ENCODE measurements at places on chromosomes 6 and 20.

- DNase-seq: no peak
Observed at GRCh38 chr6:25169553-25169952, 109.6 kb upstream of the CARMIL1 start.

DNA sequence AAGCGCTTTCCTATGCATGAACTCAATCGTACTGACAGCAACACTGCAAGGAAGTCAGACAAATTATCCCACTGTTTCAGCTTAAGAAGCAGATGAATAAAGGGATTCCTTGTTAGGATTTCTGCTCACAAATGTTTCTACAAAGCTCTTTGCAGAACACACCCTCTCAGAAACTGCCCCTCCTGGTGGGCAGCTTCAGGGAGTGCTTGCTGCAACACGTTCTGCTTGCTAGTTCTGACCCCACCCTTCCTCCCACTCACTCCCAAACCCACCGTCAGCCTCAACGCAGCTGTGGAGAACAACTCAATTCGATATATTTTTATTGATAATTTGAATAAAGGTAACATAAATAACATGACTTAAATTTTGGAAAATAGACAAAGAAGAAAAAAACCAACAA lies 250.8 kb upstream of the PRDM1 start:
- DNase-seq: no peak

DNA sequence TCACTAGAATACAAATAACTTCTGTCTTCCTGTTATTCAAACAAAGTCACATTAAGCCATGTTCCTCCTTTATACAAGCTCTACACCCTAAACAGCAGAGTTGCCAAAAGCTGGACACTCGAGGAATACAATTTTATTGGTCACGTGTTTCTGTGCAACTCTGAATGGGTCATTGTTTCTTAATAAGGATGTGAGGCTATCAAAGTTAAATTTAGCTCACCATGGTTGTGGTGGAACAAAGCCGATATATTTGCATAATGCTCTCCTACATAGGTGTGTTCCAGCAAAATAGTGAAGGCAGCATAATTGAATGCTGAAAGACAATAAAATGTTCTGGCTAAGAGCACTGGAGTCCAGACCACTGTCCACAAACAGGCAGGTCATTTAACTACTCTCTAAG lies 36.9 kb upstream of the CD2AP start:
- DNase-seq: no peak

DNA sequence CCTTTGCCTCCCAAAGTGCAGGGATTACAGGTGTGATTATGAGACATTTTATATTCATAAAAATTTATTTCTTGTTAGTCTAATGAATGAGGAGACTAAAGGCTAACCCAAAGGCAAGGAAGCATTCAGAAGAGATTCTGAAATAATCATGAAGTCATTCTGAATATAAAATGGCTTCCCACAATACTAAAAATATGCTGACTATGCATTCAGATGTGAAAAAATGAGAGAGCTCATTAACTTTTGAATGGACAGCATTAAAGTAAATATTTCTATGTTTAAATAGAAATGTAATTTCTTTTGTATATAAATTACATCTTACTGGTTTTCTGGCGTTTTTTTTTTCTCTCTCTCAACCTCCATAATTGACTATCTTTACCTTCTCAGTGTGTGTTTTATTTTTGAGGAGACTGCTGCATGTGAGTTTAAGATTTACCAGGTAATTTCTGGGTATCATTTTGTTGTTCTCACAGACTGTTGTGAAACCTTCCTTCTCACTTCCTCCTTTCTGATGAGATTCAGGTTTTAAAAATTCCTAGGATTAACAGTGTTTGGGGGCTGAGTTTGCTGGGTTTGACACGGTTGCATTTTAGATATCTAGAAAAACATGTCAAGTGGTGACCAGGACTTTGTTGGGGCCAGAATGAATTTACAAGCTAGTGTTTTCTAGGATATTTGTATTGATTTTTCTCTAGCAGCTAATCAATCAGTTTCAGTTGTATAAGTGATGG lies 316.6 kb downstream of the CDKAL1 start:
- no peak for DNase-seq

GRCh38 chr6:150076196-150076893 lies 7.4 kb upstream of the ULBP3 start:
- DNase-seq: no peak

GRCh38 chr20:49561256-49561655 lies 6.7 kb downstream of the PTGIS start:
- DNase-seq: no peak

DNA sequence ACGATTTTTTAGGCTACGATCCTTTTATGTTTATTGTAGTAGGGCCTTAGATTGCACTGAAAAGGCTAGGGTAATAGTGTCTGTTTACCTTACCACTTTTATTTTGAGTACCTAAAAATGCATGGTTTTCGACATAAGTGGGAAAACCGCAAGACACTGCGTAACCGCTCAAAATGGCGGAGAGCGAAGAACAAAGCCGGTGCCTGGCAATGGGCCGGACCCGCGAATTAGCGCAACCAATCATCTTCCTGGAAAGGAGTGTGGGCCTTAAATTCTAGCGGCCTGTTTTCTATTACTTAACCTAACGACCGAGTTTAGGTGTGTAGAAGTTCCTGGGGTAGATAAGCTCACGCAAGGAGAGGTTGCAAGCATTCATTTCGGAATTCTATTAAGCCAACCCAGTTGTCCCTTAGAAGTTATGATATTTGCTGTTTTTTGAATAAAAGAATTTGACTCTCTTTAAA lies 118.0 kb downstream of the HFE start:
- peak; percentile 86 for DNase-seq

GRCh38 chr6:145904868-145905267 lies 59.3 kb downstream of the SHPRH start:
- DNase-seq: no peak

DNA sequence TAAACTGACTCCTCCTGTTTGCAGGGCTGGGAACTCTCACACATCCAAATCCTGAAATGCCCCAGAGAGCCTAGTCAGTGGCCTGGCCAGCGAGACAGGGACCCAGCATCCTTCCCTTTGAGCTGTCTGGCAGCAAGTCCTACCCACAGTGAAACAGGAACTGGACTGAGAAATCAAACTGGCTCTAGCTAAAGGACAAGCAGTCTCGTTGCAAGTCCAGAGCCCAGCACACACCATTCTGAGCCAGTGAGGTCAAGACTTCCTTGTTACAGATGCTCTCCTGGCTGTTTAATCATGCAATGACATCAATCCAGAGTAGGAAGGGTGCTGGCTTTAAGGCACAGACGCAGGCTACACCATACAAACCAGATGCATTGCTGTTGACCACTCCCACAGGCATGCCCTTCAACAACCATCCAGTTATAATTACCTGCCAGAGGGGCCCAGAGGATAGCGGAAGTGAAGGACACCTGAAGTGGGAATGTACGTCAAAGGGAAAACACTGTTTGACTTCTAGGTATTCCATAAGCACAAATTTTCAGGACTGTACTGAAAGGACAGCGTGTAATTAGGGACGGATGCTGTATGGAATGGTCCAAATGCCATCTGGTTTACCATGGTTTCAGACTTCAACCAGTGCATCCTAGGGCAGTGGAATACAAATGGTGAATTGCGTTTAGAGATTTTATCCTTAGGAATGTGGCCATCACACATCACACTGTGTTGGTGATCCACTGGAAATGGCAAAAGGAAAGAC lies 114.4 kb downstream of the SLC23A2 start:
- DNase-seq: no peak

GRCh38 chr6:156774863-156775405 lies 2.2 kb upstream of the ARID1B start:
- DNase-seq: no peak

DNA sequence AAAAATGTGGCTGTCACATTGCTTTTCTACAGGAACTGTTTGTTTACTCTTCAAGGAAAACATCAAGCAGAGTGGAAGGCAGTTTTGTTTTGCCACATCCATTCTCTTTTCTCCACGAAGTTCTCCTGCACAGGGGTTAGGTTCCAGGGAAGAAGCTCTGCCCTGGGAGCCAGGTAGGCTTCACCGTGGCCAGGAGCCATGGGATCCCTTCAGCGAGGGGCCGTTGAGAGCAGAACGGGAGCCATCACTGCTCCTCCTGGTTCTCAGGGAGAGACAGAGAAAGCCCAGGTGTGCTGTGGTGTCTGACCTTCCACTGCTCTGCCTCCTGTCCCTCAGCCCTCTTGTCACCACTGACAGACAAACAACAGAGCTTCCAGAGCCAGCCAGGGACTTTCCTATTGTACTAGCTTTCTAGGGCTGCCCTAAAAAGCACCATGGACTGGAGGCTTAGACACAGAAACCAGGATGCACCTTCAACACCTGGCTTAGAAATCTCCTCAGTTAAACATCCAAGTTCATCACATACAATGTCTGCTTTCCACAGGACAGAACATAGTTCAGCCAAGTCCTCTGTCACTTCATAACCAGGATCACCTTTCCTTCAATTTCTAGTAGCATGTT lies 75.6 kb upstream of the SLC22A23 start:
- DNase-seq: no peak

GRCh38 chr6:44652547-44652946 lies 265.0 kb downstream of the CDC5L start:
- no peak for DNase-seq

- DNase-seq: no peak
Observed at GRCh38 chr20:51020657-51021056, 2.2 kb downstream of the KCNG1 start.

DNA sequence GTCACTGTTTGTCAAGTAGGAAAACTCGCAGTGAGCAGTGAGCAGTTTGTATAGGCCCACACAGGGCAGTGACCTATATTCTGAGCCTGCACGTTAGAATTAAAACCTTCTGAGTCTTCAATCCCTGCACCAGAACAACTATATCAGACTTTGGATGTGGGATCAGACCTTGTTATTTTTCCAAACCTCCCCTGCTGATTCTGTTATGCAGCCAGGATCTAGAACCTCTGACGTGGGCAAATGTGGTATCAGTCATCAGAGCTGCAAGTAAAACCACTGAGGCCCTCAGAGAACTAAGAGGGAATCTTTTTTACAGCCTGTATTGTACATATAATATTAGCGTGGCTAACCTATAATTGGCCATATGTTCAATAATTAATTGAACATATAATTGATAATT lies 32.0 kb upstream of the AKAP7 start:
- no peak for DNase-seq

GRCh38 chr6:55979526-55979925 lies 104.1 kb upstream of the BMP5 start:
- DNase-seq: no peak

DNA sequence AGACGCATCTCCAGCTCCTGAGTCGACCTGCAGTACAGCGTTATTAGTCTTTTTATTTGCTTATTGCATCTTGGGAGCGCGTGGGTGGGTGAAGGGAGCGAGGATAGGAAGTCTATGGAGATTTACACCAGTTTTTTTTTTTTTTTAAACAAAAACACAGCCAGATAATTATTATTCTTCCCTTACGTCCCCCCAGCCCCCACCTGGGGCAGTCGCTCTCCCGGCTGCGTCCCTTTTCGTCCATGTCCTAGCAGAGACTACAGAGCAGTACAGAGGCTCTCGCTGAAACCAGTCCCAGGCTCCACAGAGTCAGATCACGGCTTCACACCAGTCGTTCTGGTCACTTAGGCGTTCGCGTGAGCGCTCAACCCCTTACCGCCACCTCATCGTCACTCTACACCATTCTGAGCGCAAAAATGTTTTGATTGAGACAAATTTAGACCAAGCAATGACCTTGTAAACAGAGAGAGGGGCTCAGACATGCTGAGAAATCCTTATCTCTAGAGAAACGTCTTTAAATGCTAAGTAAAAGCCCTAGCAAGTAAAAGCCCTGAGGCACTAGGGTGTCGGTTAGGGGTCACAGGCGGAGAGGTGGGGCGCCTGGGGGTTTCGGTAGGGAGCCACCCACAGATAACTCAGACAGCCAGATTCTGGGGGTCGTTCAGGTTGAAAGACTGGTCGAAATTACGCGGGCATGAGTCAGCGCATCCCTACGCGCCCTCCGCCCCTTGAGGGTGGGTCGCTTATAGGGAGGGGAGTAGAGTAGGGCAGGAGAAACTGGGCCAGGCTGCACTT lies 975 bp upstream of the PPT2 start:
- peak; percentile 42 for DNase-seq

GRCh38 chr20:40902661-40903060 lies 126.0 kb upstream of the TOP1 start:
- no peak for DNase-seq

GRCh38 chr6:43873806-43874714 lies 104.0 kb downstream of the VEGFA start:
- DNase-seq: no peak

DNA sequence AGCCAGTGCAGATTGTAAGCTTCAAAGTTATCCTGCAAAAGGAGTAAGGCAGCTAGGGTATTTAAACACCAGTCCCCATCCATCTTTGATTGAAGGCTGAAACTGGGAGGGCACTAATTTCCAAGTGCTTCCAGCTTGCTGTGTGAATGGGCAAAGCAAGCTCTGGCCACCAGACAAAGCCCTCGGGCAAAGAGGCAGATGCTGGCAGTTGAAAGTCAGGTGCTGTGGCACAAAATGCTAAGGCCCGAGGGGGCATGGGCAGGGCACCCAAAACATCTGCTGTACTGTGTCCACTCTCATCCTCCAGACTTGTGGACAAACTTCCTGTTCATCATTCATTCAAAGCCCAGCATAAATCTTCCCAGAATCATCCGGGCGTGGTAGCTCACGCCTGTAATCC lies 62.9 kb downstream of the TRMT6 start:
- no peak for DNase-seq

DNA sequence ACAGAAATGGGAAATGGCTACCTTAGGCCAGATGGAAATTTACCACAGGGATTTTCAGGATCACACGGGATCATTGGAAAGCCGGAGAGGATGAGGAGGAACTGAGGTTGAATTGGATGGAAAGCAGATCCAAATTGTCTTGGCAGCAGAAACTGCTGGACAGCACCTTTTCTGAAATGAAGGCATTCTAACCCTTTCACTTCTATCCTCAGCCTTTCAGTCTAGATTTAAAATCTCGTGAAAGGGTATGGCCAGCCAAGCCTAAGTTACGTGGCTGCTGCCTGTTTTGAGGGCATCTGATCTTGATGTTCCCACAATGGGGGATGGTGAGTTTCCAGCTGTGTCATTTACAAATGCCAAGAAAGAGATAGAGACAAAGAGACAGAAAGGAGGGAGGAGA lies 358.2 kb downstream of the KIF16B start:
- no peak for DNase-seq

DNA sequence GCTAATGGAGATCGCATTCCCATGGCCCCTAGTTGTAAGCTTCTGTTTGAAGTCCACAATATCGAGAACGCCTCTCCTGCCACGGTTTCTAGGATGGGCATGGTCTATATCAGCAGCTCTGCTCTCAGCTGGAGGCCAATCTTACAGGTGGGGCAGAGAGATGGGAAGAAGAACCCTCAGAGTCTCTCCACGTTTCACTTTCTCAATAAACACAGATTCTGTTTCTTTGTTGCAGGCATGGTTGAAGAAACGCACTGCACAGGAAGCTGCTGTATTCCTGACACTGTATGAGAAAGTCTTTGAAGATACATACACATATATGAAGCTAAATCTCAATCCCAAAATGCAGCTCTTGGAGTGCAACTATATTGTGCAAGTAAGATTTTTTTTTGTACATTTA lies 157.9 kb downstream of the DNAH8 start:
- DNase-seq: no peak
